ENCODE measurements at places on chromosomes 1 and 21. TPM values are rescaled to one million over a fixed set of nuclear protein-coding genes. Genes with fewer than 3 reads are reported as not detected.
A peak's percentile ranks its signal among the peaks of the same experiment; 100 is the strongest.

Gene SLC35F3
- not detected for total RNA-seq

Gene RHCE
- total RNA-seq: 1.5 TPM

Gene NUP210L
- total RNA-seq: not detected

Gene KRTAP12-4
- total RNA-seq: not detected

Gene NBPF6
- not detected for total RNA-seq

Gene BRINP2
- not detected for total RNA-seq

Gene TMIGD3
- total RNA-seq: 0.89 TPM

DNA sequence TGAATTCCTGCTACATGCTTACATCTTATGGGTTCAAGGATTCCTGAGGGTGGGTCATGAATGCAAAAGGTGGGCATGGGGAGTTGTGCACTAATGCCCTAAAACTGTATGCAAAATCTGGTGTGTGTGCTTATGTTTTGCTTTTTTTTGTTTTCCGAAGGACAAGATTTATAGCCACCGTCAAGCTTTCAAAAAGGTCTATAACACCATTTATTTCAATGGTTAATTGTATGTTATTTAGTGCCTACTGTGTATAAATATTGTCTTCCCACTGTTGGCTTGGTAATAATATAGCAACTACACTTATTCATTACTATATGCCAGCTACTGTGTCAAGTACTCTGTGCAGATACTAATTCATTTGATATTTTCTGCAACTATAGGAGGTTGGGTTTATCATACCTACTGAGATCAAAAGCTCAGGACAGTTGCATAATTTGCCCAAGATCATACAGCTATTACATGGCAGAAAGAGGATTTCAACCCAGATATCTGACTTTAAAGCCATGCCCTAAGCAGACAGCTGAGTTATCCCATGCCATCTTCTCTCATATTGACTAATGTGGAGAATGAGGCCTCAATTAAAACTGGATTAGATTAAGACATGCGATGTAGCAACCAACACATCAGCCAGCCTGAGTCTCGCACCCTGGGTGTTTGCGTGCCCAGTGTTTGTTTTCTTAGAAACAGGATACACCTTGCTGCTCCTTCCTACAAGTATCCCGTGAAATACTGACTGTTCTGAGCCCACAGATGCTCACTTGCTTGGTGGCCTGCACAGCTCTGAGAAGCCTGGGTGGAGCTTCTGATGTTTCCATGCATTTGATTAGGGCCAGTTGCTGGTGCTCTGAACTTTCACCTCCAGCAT, 34.6 kb downstream of the GADD45A start:
- DNase-seq: no peak

GRCh38 chr1:51415963-51416362, 85.6 kb upstream of the TTC39A start:
- DNase-seq: no peak

DNA sequence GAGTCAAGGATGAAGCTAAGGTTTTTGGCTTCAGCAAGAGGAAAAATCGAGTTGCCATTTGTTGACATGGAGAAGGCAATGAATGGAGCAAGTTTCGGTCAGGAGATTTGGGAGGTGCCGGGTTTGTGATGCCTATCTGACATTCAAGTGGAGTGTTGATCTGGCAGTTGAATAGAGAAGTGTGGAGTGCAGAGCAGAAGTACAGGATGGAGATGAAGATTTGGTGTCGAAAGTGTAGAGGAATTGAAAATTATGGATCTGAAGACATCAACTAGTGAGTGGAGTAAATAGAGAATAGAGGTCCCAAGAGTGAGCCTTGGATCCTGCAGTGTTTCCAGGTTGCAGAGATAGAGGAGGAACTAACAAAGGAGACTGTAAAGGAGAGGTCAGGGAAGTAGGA, 25.9 kb downstream of the CITED4 start:
- DNase-seq: no peak

DNA sequence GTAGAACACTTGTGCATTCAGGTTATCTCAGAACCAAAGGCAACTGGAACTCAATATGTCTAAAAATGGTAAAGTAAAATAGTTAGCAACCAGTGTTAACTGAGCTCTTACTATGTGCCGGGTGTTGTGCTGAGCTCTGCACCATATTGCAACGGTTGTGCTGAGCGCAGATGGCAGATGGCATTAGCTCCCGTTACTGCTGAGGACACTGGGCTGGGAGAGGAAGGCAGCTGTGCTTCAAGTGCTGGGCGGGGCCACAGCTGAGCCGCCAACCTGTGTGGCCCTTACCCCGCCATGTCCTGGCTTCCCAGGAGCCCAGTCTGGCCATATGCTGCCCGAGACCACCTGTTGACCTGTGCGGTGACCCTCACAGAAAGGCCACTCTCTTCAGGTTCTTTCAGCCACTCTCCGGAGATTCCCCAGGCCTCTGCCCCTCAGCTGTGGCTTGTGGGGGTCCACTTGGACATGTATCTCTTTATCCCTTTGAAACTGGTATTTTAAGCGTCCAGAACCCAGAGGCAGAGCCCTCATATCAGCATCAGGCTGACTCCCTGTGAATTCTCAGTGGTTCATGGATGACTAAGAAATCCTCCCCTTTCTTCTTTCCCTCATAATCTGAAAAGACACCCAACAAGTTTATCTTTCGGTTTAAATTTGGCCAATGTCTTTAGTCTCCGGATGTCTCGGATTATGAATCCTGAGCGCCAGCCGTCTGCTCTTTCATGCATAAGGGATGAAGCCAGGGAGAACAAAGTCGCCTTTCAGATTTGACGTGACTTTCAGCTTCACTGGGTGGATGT, 26.4 kb downstream of the LDLRAP1 start:
- DNase-seq: no peak

GRCh38 chr1:57024428-57024827, 58.6 kb upstream of the C8B start:
- no peak for DNase-seq

- DNase-seq: peak; percentile 77
Observed at GRCh38 chr1:209937996-209938959, at the start of gene SYT14. Gene SYT14, plus strand, starts transcription at chr1:209938217. Its CDS starts 48 bp downstream, at chr1:209938265.

GRCh38 chr1:110478886-110479285, 27.9 kb downstream of the PROK1 start:
- no peak for DNase-seq

- no peak for DNase-seq
Observed at GRCh38 chr1:193663965-193664364, 477.6 kb upstream of the B3GALT2 start.

GRCh38 chr1:18452550-18452949, 28.2 kb upstream of the KLHDC7A start:
- DNase-seq: no peak

DNA sequence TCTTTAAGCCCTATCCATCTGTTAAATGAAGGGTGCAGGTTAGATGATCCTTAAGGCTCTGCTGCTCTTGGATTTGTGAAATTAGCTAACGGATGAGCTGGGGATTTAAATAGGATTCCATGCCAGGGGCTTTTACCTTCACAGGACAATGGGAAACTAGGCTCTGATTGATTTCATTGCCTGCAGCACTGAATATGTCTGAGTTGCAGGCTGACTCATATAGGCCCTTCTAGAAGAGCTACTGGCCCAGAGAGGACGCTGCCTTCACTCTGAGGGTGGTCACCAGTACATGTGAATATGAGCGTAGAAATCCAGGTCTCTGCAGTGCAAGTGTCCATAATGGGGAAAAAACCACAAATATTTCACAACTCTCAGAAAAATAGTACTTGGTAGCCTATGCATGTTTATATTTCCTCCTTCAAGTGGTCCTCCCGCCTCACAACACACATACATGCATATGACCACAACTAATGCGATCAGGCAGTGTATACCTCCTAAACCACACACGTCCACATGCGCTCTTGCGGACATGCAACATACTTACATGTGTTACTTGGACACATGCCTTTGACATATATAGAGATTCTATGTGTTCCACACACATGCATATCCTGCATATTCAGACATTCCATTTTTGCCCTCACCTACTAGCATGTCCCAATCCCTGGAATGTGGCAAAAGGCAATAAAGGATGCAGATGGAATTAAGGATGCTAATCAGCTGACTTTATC, 233.8 kb upstream of the JUN start:
- no peak for DNase-seq

DNA sequence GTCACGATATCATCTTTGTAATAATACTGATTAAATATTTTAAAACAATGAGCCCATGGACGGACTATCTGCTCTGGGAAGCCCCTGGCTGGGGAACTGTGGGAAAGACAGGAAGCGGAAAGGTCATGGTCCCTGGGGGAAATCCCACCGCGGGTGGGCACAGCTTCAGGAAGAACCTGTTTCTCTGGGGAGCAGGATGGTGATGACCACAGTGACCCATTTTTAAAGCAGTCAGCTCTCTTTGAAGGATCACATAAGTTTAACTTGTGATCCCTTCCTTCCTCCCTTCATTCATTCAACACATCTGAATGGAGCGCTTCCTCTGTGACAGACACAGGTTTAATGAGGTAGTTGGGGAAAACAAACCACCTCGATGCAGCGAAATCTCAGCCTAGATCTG, 73.0 kb downstream of the DHRS3 start:
- DNase-seq: no peak

- DNase-seq: peak; percentile 86
Observed at GRCh38 chr1:89762779-89763648, 57.8 kb upstream of the LRRC8D start.

DNA sequence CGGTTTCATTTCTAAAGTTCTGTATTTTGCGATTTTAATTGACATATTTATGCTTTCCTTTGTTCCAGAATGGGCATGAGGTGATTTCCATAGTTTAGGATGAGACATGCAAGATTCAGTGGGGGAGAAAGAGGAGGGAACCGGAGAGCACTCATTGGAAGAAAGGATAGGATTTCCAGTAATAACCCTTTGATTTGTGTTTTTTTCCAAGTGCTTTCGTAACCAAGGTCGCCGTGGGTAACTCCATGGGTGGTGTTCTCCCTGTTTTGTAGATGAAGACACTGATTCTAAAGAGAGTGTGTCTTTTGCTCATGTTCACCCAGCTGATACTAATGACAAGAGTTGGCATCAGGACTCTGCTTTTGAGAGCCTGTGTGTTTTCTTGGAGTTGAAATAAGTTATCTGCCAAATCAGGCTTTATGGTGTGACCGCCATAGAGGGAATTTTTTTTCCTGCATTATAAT, 170.1 kb downstream of the DHRS3 start:
- no peak for DNase-seq

DNA sequence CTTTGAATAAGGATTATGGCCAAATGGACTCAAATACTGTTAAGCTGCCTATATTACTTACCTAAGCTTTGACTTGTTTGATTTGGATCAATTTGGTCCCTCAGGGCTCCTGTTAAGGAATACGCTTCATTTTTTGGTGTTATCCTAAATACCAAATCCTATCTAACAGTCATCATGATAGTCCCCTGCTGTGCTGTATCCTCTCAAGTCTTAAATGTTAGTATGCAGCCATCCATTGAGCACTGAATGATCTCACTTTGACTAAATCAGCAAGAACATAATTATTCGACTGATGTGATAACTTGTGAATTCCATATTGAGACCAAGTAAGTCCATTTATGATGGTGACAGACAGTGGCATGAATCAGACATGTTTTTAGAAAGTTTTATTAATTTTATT, 53.1 kb upstream of the ATF3 start:
- DNase-seq: no peak

DNA sequence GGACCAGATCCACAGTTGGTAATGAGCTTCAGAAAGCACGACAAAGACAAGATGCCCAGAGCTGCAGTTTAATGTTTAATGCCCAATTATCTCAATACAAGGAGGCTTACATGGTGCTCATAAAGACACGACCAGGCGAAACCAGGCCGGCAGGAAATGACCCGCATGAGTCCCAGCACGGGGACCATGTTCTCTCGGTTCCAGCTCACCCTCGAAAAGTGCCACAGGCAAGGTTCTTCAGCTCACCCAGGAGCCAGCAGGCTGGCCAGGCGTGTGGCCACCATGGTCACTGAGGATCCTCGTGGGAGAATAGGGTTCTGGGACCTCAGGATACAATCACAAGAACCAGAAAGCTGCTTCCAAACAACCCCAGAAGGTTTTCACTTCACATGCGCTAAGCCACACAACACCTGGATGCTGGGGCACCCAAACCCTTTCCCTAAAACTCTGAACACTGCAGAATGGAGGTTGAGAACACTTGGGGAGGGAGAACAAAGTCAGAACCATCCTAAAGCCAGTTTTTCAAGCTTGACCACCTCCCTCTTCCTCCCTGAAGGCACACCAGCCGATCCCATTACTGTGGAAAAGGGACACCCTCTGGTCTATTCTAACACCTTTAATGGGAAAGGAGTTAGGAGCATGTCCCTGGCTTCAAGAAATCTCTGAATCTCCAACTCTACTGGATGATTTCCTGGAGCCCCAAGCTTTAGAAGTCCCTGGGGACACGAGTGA, 22.6 kb upstream of the ASAP3 start:
- DNase-seq: no peak

- DNase-seq: no peak
Observed at GRCh38 chr1:95035536-95035935, 37.2 kb downstream of the ALG14 start.

DNA sequence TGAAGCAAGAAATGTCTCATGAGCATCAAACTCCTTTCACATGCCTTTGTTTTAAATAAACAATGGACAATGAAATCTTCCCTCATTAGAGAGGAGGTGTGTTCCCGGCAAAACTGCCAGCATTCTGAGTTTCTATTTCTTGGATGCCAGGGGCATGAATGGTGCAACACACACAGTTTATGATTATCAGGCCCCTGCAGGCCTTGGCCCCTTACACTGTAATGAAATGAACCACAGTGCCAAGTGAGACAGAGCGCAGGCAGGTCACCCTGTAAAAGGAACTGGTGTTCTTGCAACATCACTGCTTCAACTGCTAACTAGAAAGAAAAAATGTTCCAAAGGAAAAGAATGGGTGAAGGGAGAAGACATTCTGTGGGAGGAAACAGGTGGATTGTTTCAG, 3.8 kb upstream of the PIGC start:
- DNase-seq: no peak

DNA sequence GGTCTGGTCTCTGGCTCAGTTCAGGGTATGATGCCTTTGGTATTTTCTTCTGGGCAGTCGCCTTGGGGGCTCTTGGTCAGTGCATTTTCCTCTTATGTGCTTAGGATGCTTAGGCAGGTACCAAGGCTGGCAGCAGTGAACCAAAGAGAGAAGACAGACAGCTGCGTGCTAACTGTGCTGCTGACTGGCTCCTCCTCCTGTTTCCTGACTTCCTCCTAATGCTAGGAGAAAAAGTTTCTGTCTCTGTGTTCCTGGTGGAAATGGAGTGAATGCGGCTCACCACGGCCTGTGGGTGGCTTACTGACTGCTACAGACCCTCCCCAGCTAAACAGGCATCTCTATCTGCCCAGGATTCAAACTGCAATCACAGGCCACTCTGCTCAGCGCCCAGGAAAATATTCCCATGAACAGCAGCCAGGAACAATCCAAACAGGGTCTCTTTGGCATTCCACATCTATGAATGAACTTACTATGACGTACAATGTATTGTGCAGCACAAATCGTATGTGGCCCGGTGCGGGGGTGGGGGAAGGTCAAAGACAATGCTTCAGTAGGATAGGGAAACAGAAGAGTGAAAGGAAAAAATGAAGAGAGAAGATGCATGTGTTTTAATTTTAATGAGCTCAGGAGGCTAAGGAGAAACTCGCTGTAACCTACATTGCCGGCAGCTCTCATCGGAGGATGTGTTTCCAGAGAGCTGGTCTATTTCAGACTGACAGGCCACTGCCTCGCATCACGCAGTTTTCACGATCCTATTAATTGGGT, 2.8 kb downstream of the ABCG1 start:
- no peak for DNase-seq

- DNase-seq: no peak
Observed at GRCh38 chr1:176101951-176102642, 105.0 kb downstream of the COP1 start.
